ENCODE measurements at places on chromosomes 11 and 22.

- no peak for DNase-seq
Observed at GRCh38 chr11:26949846-26950245, 44.1 kb upstream of the FIBIN start.

GRCh38 chr11:6648501-6648900, 7.1 kb downstream of the DCHS1 start:
- DNase-seq = no peak

DNA sequence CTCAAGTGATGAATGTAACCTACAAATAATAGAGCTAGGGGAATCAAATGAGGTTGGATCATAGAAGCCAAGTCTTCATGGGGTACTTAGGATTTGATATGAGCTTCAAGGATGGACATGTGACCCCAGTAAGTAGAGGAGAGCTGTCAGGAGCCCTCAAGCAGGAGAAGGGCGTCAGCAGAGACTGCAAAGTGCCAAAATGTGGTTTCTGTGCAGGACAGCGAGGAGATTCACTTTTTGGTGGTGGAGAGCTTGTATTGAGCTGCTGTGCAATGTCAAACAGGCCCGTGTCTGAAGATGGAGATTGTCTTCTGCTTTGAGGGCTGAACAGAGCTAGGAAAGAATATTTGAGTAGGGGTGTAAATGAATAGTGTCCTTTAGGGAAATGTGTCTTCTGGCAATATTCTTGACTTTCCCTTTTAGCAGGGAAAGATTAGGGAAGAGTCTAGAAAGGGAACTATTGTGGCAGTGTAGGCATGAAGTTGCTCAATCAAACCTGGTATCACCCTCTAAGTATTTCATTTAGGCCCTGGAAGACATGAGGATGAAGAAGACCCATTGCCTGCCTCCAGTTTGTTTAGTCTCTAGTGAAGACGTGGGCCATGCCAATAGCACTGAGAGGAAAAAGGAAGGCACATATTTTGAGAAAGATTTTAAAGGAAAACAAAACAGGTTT, 31.2 kb upstream of the SORL1-AS1 start:
- no peak for DNase-seq

GRCh38 chr11:108474664-108475463, 7.5 kb upstream of the C11orf65 start:
- DNase-seq = no peak

DNA sequence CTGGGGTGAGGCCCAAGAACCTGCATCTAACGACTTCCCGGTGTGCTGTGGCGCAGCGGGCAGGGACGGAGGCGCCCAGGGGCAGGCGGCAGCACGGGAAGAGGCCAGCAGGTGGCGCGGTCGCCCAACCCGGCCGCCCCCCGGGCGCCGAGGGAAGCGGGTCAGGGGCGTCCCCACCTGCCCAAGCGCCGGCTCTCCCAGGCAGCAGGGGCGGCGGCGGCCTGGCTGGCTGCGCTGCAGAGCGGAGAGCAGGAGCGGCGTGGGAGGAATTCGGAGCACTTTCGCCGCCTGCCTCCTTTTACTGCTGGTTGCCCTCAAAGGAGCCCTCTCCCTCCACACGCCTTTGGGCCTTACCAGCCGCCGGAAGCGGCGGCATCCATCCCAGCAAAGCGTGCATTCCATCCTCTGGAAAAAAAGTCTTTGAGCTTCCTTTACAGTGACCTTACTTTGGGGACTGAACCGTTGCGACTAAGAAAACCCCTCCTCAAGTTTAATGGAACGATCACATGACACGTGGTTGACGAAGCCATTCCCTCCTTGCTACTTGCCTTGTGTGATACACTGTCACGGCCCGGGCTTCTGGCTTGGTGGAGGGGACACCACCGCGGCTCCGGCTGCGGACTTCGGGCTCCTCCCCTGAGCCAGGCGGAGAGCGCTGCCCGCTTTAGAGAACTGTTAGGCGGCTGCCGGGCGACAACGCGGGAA, 106.8 kb upstream of the CLMP start:
- peak; percentile 26 for DNase-seq

GRCh38 chr22:43002202-43002586, 12.8 kb downstream of the PACSIN2 start:
- peak; percentile 81 for DNase-seq

GRCh38 chr11:132856032-132856431, 676.3 kb downstream of the OPCML start:
- DNase-seq = no peak

- no peak for DNase-seq
Observed at GRCh38 chr11:112616327-112617097, 344.7 kb upstream of the NCAM1 start.

- DNase-seq = no peak
Observed at GRCh38 chr22:40951795-40952605, 822 bp downstream of the RBX1 start.

- no peak for DNase-seq
Observed at GRCh38 chr11:11464555-11464954, 111.5 kb upstream of the CSNK2A3 start.

GRCh38 chr22:19773470-19774040, 13.0 kb downstream of the TBX1 start:
- DNase-seq = no peak

DNA sequence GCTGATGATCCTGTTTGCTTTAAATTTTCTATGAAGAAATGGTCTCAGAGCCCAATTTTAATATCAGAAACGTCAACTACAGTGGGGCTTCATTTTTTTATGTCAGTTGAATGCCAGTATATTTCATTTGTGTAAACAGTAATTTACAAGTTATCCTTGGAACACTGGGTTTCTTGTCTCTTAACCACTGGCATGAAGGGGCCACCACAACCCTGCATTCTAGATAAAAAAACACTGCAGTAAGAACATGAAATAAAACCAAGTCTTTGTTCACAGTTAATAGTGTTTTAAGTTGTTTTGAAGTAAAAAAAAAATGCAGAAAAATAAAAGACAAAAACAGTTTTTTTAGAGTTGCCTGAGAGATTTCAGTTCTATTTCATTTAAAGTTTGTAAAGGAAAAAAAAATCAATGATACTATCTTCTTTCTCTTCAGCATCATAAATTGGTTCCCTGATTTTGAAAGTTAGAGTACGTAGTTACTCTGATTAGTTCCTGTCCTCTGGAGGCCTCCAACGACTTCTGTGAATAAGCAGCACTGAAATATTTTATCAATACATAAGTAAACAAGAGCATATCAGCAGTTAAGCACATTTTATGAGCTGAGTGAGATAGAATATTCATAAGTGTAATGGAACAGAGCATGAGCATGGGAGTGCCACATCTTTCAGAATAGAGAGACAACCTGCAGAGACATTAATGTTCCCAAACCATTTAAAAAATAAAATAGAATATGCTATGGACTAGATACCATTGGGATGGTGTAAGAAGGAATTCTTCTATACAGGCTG, 7.8 kb upstream of the DDI1 start:
- no peak for DNase-seq

GRCh38 chr11:62830904-62831519, 839 bp downstream of the STX5 start:
- DNase-seq = no peak

- no peak for DNase-seq
Observed at GRCh38 chr11:84476581-84476980, 1150.6 kb downstream of the DLG2 start.

DNA sequence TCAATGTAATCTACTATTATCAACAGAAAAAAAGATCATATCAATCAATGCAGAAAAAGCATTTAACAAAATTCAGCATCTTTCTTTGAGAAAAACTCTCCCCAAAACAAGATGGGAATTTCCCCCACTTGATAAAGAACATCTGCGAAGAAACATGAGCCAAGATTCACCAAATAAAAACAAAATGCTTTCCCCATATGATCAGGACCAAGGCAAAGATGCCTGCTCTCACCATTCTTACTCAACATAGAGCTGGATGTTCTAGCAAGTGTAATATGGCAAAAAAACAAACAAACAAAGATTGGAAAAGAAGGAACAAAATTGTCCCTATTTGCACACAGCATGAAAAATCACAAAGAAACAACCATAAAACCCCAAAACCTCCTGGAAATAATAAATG, 23.4 kb downstream of the SHANK2 start:
- no peak for DNase-seq

DNA sequence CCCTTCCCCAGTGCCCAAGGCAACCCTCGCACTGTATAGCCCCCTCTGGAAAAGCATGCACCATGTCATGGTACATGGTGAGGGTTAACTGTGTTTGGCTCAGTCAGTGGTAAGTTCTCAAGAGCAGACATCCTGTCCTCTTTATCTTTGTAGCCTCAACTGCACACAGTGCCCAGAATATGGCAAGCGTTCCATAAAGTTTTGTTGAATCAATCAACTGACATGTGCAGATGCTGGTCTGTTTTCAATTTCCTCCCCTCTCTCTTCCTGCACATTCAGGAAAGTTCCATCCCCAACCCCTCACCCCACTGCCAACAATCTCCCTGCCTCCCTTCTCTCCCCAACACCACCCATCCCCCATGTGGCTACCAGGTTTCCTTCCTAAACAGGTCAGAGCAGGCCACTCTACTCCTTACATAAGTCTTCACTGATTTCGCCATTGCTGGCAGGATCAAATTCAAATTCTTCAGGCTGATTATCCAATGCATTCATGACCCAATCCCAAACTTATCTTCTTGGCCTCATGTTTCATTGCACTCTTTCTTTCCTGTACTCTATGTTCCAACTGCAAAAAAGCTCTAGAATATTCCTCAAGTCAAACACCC, 15.5 kb upstream of the TMPRSS5 start:
- DNase-seq = peak; percentile 29

DNA sequence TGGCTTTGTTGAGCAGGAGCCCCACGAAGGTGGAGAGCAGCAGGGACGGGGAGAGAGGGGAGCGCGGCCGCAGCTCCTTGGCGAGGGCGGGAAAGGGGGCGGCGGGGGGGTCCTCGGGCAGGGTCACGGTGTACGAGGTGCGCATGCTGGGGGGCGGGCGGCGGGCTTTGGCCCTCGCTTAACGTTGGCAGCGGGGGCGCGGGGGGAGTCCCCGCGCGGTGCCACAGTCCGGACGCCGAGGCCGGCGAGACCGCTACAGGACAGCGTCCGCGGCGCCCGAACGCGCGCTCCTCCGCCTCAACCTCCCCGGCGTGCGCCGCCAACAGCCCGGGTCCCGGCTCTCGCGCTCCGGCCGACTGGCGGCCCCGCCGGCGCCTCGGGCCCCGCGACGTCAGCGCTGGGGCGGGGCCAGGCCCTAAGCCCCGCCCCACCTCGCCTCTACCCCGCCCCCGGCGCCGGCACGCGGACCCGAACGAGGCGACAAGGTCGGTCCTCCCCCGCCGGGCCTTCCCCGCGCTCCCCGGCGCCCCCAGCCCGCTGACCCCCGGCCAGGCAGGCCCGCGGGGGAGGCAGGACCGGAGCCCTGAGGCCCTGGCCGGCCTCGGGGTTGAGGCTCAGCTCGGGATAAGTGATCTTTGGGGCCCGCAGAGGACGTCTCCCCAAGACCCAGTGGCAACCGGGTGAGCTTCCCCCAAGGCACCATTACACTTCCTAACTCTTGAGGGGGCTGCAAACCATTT, 17.5 kb downstream of the USP2 start:
- DNase-seq = no peak

GRCh38 chr22:42314709-42315391, 44.4 kb upstream of the TCF20 start:
- DNase-seq = no peak

DNA sequence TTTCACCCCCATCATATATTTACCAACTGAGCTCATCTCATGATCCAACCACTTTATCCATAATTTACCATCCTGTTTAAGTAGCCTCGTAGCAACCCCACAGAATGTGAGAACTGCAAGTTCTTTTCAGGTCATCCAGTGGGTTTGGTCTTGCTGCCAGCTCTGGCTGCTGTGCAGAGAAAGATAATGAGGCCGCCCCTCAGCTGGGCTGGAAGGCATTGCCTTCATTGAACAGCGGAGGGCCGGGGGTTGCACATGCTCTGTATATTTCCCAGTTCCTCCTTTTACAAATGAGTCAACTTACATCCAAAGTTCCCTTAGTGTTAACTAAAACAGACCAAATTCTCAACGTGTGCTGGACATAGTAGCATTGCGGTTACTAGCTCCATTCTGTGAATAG, 96.7 kb downstream of the SYN3 start:
- DNase-seq = no peak

GRCh38 chr11:7050191-7050590, 29.9 kb downstream of the NLRP14 start:
- DNase-seq = no peak

DNA sequence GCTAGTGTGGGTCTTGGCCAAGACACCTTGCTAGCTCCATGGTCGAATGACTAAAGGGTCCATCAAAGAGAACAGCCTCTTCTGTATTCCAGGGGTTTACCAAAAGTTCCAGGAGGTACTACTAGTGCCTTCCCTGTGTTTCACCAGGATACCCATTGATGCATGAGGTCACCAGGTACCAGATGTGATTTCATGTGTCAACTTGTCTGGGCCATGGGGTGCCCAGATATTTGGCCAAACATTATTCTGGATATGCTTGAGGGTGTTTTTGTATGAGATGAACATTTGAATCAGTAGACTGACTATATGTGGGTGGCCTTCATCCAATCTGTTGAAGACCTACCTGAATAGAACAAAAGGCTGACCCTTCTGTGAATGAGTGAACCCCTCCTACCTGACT, 92.8 kb downstream of the GALNT18 start:
- DNase-seq = peak; percentile 60

- peak; percentile 26 for DNase-seq
Observed at GRCh38 chr11:71447791-71448256, 369 bp downstream of the DHCR7 start.

GRCh38 chr11:2534134-2534956, 89.5 kb downstream of the KCNQ1 start:
- peak; percentile 37 for DNase-seq

GRCh38 chr11:95922099-95922498, 1.8 kb downstream of the MTMR2 start:
- DNase-seq = no peak

DNA sequence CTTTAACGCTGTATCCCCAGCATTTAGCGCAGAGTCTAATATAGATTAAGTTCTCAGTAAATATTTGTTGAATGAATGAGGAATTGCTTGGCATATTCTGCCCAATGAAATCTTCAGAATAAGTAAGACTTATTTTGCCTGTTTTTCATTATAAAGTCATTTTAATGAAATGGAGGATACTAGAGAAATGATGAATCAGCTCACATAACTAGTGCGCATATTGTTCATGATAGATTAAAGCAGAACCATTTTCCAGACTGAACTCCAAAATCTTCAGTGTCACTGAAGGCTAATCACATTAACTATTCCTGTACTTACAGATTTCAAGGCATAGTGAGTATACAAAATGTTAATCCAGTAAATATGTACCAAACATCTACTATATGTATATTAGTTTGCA, 29.6 kb downstream of the ACER3 start:
- DNase-seq = no peak

- peak; percentile 62 for DNase-seq
Observed at GRCh38 chr11:11569936-11570491, 51.8 kb downstream of the GALNT18 start.

- peak; percentile 37 for DNase-seq
Observed at GRCh38 chr11:63635762-63636465, 21.7 kb upstream of the PLAAT3 start.
